ENCODE measurements at places on chromosomes 16 and 17.

DNA sequence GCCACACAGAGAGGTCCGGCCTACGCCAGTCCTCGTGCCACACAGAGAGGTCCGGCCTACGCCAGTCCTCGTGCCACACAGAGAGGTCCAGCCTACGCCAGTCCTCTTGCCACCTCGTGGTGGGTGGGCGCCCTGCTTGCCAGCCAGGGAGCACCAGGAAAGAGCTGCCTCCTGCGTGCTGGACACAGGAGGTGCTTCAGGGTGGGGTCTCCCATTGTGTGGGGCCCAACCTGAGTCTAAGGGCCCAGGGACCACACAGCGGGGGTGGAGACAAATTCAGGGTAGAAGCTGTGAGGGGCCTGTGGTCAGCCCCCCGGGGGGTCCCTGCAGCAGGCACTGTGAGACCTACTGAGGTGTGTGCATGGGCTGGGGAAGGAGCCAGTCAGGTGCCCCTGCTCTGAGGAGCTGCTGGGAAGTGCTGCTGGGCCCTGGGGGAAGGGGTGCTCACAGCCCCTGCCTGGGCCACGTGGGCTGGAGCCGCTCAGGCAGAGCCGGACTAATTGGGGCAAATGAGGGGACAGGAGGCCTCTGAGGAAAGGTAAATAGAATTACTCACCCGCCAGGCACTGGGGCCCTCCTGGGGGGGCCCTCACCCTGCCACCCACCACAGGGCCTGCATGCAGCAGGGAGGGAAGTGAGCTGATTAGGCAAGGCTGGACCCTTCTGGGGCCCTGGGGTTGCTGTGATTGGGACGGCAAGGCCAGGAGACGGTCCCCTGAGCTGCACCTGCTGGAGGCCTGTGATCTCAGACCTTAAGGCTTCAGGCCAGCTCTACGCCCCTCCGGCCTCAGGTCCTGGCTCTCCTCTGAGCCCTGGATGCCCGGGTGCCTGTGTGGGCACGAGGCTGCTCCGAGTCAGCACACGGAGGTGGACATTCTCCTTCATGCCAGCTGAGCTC, 11.0 kb downstream of the GCGR start:
- H3K36me3 ChIP-seq, result no peaks in the 10 kb centered on the region
- H3K27ac ChIP-seq, result no peak overlapping the region
- H3K4me1 ChIP-seq, result no peaks in the 10 kb centered on the region
- no peaks in the 10 kb centered on the region for H3K27me3 ChIP-seq
- no peak overlapping the region for H3K4me3 ChIP-seq

DNA sequence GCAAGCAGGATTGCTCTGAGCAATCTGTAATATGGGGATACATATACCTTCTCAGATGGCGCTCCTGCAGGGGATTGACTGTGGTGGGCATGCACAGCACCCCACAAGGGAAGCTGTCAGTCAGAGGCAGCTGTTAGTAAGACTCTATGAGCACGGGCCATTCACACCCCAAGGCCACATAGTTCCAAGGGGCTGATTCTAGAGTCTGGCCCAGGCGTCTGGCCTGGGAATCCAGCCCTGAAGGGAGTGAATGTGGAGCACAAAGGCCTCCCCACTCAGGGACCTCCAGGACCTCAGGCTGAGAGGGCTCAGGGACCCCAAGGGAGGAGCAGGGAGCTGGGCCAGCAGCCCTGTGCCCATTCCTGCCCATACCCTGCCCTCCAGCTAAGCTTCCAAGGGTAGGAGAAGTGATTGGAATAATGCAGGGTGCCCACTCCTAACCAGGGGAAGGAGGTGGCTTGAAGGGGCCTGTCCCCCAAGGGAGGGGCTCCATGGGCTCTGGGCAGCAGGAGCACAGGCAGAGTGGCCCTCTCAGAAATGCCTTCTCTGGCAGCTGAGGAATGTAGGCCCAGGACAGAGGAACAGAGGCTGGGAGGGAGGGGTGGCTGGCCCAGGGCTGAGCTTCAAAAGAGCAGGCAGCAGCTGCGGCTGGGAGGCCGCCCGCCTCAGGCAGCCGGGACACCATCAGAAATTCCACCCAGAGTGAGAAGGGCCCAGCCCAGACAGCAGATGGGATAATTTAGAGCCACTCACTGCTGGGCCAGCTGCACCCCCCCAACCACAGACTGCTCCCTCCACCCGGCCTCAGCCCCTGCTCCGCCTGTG, 48.9 kb upstream of the MRPS23 start:
- H3K27ac ChIP-seq, result peak overlapping the region; percentile 71
- peak; percentile 36 for DNase-seq
- H3K36me3 ChIP-seq, result no peaks in the 10 kb centered on the region
- no peaks in the 10 kb centered on the region for H3K27me3 ChIP-seq
- no peak overlapping the region for H3K4me3 ChIP-seq

GRCh38 chr17:44548376-44549230, 8.7 kb upstream of the FZD2 start:
- no peak overlapping the region for H3K27ac ChIP-seq
- H3K4me3 ChIP-seq, result no peak overlapping the region
- no peaks in the 10 kb centered on the region for H3K27me3 ChIP-seq

GRCh38 chr16:58197314-58198012, 443 bp downstream of the CSNK2A2 start:
- peak overlapping the region; percentile 28 for H3K27ac ChIP-seq
- H3K4me3 ChIP-seq, result peak overlapping the region; percentile 76
- no peaks in the 10 kb centered on the region for H3K36me3 ChIP-seq

- H3K27me3 ChIP-seq, result no peaks in the 10 kb centered on the region
- H3K4me3 ChIP-seq, result no peak overlapping the region
- DNase-seq, result peak; percentile 92
- no peaks in the 10 kb centered on the region for H3K36me3 ChIP-seq
- peak overlapping the region; percentile 79 for H3K27ac ChIP-seq
Measured at GRCh38 chr16:4376126-4376892, 4.7 kb downstream of the VASN start.

DNA sequence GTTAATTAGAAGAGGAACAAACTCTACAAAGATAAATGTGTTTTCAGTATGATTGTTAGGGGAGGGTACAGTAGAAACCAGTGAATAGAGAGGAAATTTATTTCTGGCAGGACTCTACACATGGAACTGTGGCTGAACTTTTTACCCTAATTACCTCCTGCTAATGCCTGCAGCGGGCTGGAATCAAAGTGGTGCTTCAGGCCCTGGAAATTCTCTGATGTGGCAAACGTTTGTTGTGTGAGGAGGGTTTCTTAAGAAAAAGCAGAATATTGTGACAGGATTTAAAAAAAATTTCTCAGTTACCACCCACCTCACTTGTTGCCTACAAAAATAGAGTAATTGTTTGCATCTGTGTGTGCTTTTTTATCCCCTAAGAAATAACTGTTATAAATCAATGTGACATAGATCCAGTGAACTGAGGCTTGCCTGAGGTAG, 154.5 kb downstream of the BCAS3 start:
- no peak overlapping the region for H3K27ac ChIP-seq
- no peak for DNase-seq
- no peak overlapping the region for H3K4me3 ChIP-seq
- H3K4me1 ChIP-seq, result no peaks in the 10 kb centered on the region
- no peaks in the 10 kb centered on the region for H3K36me3 ChIP-seq
- H3K27me3 ChIP-seq, result no peaks in the 10 kb centered on the region

DNA sequence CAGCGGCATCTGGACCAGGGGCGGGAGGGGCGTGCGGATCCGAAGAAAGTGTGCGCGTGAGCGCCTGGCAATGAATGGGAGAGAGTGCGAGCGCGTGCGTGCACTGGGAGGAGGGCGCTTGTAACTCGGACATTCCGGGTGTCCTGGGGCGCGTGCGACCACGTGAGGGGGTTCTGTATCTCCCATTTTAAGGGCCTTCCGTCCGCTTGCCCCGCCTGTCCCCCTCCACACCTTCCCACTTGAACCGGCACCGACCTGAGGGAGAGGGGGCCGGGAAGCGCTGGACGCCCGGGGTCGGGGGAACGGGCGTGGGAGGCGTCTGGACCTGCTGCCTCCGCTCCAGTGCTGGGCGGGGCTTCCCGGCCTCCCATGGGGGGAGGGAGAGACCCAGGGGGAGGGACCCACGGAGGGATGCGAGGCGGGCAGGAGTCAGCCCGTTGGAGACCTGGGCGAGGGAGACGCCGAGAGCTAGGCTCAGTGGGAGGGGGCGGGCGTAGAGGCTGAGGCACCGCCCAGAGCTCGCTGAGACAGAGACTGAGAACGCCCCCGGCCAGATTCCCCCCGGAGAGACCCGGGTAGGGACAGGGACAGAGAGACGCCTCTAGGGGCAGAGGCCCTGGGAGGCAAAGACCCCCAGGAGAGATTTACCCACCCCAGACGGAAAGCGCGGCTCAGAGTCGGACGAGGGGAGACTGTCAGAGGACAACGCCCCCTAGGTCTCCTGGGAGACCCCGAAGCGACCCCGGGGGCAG, at the start of gene KREMEN2:
Gene KREMEN2, plus strand, starts transcription at position 553 of the 752 bp plus-strand sequence. CDS start 246 bp downstream, outside the sequence.
- no peaks in the 10 kb centered on the region for H3K27me3 ChIP-seq
- H3K36me3 ChIP-seq, result no peaks in the 10 kb centered on the region

- no peak overlapping the region for H3K4me3 ChIP-seq
- no peaks in the 10 kb centered on the region for H3K27me3 ChIP-seq
- H3K36me3 ChIP-seq, result no peaks in the 10 kb centered on the region
- DNase-seq, result no peak
- peak overlapping the region; percentile 31 for H3K27ac ChIP-seq
Measured at GRCh38 chr17:66715745-66716156, 119.2 kb upstream of the CACNG5 start.

DNA sequence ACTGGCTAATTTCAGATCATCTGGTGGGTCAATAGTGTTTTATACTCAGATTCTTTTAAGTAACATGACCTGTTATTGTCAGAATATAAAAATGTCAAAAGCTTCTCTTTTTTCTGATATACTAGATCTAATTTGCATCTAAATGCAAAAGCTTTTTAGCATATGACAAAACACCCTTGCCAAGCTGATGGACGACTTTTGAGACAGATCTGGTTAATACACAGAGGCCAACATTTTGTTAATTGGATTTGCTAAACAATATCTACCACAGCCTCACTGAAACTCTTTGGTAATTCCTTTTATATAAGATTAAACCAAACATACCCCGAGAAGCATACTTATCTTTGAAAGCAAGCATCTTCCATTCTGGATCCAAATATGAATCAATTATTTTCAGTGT, 10.3 kb upstream of the NOL11 start:
- H3K27me3 ChIP-seq, result no peaks in the 10 kb centered on the region
- H3K4me3 ChIP-seq, result no peak overlapping the region
- DNase-seq, result no peak
- no peak overlapping the region for H3K27ac ChIP-seq
- no peaks in the 10 kb centered on the region for H3K4me1 ChIP-seq
- no peaks in the 10 kb centered on the region for H3K36me3 ChIP-seq

DNA sequence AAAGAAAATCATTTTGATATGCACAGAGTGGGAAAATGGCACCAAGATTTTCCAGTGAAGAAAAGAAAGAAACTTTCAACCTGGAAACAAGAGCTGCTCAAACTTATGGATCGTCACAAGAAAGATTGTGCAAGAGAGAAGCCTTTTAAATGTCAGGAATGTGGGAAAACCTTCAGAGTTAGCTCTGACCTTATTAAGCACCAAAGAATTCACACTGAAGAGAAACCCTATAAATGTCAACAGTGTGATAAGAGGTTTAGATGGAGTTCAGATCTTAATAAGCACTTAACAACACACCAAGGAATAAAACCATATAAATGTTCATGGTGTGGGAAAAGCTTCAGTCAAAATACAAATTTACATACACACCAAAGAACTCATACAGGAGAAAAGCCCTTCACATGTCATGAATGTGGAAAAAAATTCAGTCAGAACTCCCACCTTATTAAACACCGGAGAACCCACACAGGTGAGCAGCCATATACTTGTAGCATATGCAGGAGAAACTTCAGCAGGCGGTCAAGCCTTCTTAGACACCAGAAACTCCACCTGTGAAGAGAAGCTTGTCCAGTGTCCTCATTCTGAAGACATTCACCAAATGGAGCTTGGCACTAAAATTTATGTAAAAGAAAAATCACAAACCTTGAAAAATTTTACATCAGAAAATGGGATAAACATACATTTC, 12.2 kb downstream of the ZNF75A start:
- H3K27ac ChIP-seq, result no peak overlapping the region
- no peaks in the 10 kb centered on the region for H3K36me3 ChIP-seq
- H3K4me3 ChIP-seq, result no peak overlapping the region
- H3K4me1 ChIP-seq, result no peaks in the 10 kb centered on the region
- no peaks in the 10 kb centered on the region for H3K27me3 ChIP-seq

- H3K27me3 ChIP-seq, result no peaks in the 10 kb centered on the region
- H3K4me1 ChIP-seq, result no peaks in the 10 kb centered on the region
- H3K27ac ChIP-seq, result no peak overlapping the region
- no peaks in the 10 kb centered on the region for H3K36me3 ChIP-seq
Measured at GRCh38 chr16:770411-770810, 9.9 kb downstream of the MSLN start.

- no peaks in the 10 kb centered on the region for H3K27me3 ChIP-seq
- H3K27ac ChIP-seq, result no peak overlapping the region
- H3K4me1 ChIP-seq, result no peaks in the 10 kb centered on the region
- no peaks in the 10 kb centered on the region for H3K36me3 ChIP-seq
Measured at GRCh38 chr17:56638591-56639051, 45.1 kb downstream of the NOG start.

DNA sequence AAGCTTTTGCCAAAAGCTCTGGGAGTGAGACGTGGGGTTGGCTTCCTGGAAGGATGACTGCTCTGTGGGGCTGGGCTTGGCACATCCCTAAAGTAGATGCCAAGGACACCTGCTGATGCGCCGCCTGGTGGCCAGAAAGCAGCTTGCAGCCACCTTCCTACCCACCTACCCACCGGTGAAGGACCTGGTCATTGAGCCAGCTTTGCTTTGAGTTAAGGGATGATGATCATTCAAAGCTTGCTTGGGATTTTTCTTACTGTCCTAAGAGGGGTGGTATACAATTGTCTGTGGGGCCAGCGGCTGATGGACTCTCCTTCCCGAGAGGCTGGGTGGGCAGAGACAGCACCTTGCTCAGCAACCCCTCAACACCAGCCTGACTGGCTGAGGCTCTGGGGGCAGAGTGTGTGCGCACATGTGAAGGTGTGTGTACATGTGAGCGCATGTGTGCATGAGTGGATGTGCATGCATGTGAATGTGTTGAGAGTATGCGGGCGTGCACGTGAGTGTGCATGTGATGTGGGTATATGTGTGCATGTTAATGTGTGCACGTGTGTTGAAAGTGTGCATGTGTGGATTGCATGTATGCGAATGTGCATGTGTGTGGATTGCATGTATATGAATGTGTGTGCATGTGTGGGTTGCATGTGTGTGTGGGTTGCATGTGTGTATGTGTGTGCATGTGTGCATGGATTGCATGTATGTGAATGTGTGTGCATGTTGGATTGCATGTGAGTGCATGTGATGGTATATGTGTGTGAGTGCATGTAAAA, 18.6 kb downstream of the C1QTNF1 start:
- no peaks in the 10 kb centered on the region for H3K36me3 ChIP-seq
- peaks cover 8% of the 10 kb centered on the region for H3K4me1 ChIP-seq
- no peak overlapping the region for H3K27ac ChIP-seq
- peak; percentile 81 for DNase-seq
- no peaks in the 10 kb centered on the region for H3K27me3 ChIP-seq

- peaks cover 8% of the 10 kb centered on the region for H3K4me1 ChIP-seq
- H3K4me3 ChIP-seq, result no peak overlapping the region
- no peaks in the 10 kb centered on the region for H3K27me3 ChIP-seq
- DNase-seq, result no peak
Measured at GRCh38 chr16:81457326-81458133, 12.9 kb downstream of the CMIP start.

GRCh38 chr17:72775919-72776318, 316.6 kb downstream of the SLC39A11 start:
- H3K27me3 ChIP-seq, result no peaks in the 10 kb centered on the region
- no peak overlapping the region for H3K27ac ChIP-seq
- H3K4me3 ChIP-seq, result no peak overlapping the region
